HFFc6 (cell line): ENCODE measurements at places on chromosomes 16 and 17.

DNA sequence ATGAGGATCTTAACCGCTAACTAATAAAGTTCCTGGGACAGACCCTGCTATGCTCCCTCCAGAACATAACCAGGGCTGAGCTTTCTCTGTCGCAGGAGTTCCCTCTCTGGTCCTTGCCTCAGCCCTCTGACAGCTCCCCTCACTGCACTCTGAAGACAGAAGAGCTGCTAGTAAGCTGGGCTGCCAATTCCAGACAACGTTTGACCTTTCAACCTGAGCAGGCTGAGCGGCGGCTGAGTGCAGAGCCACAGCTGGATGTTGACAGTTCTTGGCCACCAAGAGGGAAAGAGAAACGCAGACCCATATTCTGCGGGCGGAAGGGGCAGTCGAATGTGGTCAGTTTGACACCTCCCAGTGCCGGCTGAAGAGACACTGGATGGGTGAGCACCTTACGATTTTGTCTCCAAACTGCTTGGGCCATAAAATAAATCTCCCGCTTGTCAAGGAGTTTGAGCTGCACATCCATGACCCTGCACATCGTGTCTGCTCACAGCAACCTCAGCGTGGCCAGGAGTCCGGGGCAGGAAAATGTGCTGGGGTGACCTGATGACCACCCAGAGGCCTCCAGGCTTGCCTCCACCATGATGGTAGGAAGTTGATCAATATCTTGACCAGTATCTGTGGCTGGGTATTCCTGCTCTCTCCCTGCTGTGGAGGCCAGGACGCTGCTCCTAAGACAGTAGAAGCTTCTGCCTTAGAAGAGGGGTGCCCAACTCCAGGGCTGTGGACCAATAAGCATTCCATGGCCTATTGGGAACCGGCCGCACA, 209.2 kb downstream of the PARN start:
- no peak for DNase-seq

DNA sequence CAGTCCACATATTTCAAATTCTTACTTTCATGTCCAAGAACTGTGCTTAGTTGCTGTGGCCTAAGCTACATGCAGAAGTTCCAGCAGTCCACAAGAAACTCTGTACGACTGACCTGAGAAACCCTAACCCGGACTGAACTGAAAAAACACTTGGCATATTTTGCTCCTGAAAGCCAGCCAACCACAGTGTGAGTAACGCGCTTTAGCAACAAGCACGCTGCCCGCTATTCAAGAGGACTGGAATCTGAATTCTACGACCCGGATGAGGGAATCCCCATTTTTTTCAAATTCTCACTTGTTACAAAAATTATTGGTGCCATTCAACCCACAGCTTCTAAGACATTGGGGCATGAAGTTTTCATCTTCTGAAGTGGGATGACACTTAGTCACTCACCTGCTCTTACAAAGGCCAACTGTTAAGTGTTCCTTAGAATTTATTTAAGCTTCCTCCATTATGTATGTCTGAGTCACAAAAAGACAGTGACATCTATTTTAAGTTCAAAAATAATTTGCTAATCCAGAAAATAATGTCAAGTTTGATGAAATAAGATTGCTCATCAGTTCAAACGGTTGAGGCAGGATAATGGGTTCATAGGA, 78.7 kb downstream of the CDYL2 start:
- no peak for DNase-seq

DNA sequence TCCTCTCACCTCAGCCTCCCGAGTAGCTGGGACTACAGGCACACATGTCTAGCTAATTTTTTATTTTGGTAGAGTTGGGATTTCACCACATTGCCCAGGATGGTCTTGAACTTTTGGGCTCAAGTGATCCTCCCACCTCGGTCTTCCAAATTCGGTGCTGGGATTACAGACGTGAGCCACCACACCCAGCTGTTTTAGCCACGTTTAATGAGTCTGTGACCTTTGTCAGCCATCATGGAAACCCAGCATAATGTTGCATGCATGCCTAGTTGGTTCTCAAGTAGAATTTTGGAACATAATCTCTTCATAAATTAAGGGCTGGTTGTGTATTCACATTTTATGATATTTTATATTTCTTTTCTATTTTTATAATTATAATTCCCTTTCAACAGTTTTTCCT, 42.0 kb downstream of the GOSR1 start:
- DNase-seq: no peak

DNA sequence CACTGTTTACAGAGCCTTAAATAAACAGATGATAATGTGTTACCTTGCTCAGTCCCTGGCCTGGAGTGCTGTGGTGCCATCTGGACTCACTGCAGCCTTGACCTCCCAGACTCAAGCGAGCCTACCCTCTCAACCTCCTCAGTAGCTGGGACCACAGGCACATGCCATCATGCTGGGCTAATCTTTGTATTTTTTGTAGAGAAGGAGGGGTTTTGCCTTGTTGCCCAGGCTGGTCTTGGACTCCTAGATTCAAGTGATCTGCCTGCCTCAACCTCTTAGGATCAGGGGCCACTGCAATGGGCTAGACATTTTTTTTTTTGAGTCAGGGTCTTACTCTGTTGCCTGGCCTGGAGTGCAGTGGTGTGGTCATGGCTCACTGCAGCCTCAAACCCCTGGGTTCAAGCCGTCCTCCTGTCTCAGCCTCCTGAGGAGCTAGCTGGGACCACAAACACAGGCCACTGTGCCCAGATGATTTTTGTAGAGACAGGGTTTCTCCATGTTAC, 5.0 kb upstream of the NAGLU start:
- DNase-seq: no peak
